NCI-H1417 treated with DMSO at 0.1 percent for 48 hours (cell line): ENCODE measurements at places on chromosomes 1 and 21.

DNA sequence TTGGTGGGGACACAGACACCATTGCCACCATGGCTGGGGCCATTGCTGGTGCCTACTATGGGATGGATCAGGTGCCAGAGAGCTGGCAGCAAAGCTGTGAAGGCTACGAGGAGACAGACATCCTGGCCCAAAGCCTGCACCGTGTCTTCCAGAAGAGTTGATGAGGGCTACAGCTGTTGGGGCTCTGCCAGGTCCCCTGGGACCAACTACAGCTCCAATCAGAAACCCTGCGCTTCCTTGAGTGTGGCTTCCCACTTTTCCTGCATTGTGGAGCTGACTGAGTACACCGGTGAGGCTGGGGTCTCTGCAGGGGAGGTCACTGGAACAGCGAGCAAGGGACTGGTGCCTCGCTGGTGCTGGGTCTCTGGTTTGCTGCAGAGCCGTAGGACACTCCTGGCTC, 4.5 kb downstream of the ADPRS start:
- no peak for DNase-seq

- DNase-seq: no peak
These were observed 9.9 kb downstream of the GSTM5 start for GRCh38 chr1:109721971-109722370.

- no peak for DNase-seq
These were observed 353.8 kb upstream of the PTBP2 start for GRCh38 chr1:96367791-96368190.

- no peak for DNase-seq
These were observed 41.0 kb upstream of the ACTRT2 start for GRCh38 chr1:2980073-2980791.

DNA sequence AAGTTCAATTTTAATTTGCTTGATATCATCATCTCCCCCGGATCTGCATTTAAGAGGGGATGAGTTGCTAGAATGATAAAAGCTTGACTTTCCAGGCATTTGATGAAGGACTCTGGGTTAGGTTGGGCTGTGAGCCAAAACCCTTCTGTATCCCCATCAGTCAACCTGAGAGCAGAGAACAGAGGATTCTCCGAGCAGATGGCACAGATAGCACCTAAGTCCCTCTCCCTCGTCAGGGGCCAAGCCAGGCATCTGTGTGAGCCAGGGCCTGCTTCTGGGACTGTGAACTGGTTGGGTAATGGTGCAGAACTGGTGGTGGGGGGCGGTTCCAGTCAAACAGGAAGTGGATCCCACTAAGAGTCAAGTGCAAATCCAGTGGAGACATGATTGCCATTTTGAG, 205.8 kb downstream of the TNR start:
- DNase-seq: no peak

DNA sequence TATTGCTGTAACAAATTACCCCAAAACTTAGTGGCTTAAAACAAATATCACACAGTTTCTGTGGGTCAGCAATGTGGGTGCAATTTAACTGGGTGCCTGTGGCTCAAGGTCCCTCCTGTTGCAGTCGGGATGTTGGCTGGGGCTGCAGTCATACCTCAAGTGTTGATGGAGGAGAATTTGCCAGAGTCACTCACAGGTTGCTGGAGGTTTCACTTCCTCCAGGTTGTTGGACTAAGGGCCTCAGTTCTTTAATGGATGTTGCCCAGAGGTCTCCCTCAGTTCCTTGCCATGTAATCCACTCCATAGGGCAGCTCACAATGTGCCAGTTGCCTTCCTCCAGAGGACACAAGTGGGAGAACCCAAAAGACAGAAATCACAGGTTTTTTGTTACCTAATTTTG, 2.5 kb upstream of the TAF13 start:
- no peak for DNase-seq

GRCh38 chr1:179334440-179334839, 31.3 kb upstream of the AXDND1 start:
- DNase-seq: no peak

GRCh38 chr1:150263549-150263948, 5.3 kb downstream of the APH1A start:
- no peak for DNase-seq

GRCh38 chr1:67138813-67139499, 4.2 kb upstream of the C1orf141 start:
- no peak for DNase-seq

DNA sequence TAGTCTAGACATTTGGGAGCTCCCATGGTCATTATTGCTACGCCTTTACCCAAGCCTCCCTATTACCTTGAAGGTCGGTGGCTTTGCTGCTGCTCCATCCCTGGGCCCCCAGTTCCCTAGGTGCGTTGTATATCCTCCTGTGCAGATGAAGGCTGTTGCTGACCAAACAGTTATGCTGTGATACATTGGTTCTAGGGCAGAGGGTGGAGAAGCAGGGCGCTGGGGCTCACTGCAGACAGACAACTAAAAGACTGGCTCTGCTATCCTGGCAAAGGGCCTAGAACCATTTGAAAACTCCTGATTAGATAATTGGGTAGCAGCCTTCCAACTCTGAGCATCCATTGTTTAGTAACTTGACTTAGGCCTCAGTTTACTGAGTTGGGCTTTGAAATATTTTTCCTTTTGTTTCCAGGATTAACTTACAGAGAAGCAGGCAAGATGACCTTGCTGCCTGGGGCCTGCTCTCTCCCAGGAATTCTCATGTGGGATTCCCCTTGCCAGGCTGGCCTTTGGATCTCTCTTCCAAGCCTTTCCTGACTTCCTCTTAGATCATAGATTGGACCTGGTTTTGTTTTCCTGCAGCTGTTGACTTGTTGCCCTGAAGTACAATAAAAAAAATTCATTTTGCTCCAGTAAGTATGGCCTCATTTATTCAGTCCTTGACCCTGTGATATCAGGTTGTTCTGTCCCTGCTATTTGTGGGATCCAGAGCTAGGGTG, 15.5 kb downstream of the CHI3L2 start:
- DNase-seq: no peak

DNA sequence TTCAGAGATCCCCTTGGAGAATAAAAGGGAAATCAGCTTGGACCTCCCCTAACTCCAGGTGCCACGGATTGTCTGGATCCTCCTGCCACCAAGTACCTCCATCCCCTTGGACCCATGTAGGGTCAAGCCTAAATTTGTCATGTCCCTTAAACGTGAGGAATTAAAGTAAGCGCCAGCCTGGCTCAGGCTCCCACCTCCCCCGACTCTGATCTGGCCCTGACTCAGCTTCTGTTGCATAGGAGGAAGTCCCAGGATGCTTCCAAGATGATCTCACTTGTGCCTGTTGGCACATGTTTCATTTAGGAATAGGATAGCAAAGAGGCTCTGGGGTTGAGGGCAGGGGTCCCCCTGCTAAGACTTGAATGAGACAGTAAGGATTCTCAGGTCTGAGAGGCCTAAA, 231.9 kb upstream of the JUN start:
- no peak for DNase-seq

DNA sequence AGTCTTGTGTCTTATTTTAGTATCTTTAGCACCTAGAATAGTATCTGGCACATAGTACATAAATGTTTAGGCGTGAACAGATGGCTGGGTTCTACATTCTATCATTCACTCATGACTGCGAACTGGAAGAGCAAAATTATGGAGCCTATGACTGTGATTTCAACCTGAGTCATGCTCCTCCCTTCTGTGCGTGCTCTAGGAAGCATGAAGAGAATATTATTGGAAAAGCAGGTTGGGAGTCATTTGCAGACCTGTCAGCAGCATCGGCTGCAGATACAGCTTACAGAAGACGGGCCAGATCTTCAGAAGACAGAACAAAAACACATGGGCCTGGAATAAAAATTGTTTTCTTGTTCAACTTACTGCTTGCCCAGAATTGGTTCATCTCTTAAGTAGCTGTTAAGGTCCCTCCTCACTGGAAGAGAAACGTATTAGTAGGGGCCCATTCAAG, 344.0 kb upstream of the USP24 start:
- DNase-seq: no peak

- no peak for DNase-seq
These were observed 58.0 kb downstream of the SDCCAG8 start for GRCh38 chr1:243313635-243314536.

GRCh38 chr1:209132736-209133467, 450.6 kb upstream of the CAMK1G start:
- DNase-seq: no peak

GRCh38 chr21:31848326-31848985, 24.4 kb upstream of the HUNK start:
- no peak for DNase-seq

DNA sequence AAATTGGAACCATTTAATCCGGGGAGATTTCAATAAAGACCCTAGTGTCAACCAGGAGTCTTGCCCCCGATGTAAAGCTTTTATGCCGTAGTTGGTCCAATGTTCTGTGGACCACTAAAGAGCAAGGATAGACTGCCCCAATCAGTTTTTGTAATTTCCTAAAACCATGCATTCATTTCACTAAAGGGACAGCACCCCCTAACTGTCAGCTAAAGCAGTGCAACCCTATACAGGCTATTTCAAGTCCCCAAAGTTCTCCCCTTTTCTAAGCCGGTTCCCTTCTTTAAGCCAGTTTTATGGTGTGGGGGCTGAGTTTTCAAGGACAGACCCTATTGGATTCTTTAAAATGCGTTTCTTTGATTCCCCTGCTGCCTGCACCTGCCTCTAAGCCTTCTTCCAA, 12.7 kb upstream of the PDPN start:
- no peak for DNase-seq

DNA sequence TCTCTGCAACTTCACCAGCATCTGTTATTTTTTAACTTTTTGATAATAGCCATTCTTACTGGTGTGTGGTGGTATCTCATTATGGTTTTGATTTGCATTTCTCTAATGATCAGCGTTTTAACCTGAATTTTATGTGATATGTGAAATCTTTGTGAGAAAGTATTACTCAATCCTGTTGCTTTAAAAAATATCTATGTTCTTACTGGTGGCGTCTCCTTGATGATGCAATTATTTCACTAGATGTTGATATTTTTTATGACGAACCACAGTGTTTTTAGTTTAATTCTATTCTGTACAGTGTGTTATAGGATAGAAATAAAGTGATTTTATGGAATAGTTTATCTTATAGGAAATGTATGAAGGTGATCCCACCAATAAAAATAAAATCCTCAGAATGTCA, 54.7 kb upstream of the GPR88 start:
- DNase-seq: no peak

GRCh38 chr1:218980881-218981280, 192.8 kb upstream of the LYPLAL1 start:
- no peak for DNase-seq

DNA sequence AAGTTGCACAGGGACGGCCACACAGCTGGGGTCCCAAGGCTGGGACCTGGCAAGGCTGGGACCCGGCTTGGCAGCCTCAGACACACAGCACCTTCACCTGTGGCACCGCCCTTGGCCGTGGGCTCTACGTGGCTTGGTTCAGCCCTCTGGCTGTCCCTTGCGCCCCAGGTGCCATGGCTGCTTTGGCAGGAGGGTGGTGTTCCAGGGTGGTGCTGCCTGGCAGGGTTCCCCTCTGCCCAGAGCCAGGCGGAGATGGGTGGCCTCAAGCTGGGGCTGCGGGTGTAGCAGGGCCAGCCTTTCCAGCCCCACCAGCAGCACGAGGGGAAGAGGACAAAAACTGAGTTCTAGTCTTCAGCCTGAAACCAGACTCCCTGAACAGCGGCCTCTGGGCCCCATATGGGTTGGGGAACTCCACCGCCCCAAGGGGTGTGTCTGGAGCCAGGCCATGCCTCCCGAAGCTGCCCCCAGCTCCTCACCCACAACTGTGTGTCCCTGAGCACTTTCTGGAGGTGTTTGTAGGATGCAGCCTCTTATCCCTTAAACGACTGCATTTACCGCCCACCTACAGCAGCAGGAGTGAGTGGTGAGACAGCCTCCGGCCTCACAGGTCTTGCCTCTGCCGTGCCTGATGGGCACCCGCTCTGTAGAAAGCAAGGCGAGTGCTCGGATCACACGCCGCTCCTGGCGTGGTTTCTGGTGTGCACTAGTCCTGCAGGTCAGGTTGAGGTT, 92.3 kb downstream of the PDE9A start:
- DNase-seq: no peak

GRCh38 chr1:82507011-82507410, 706.3 kb downstream of the ADGRL2 start:
- DNase-seq: no peak

GRCh38 chr21:37684547-37684946, 231.7 kb downstream of the KCNJ6 start:
- DNase-seq: no peak
